ENCODE measurements at places on chromosomes 13 and 19. TPM values are rescaled to one million over a fixed set of nuclear protein-coding genes. Genes with fewer than 3 reads are reported as not detected.

The ZNF560 gene
- 5.8 TPM for total RNA-seq

The CRLF1 gene
- 55.8 TPM for total RNA-seq

The MYO16 gene
- 0.05 TPM for total RNA-seq

The NOP53 gene
- total RNA-seq: 289 TPM

The NOVA2 gene
- 15.6 TPM for total RNA-seq

The CEACAM19 gene
- total RNA-seq: 2.9 TPM

The RRAS gene
- 11.4 TPM for total RNA-seq

The ZNF682 gene
- total RNA-seq: 25.4 TPM

The PGPEP1 gene
- 40.8 TPM for total RNA-seq

The ZNF135 gene
- total RNA-seq: 5.6 TPM

The CEACAM8 gene
- not detected for total RNA-seq

The FXYD3 gene
- 1.0 TPM for total RNA-seq

The CD37 gene
- 1.6 TPM for total RNA-seq

The LILRA6 gene
- not detected for total RNA-seq

All from WTC11 (cell line).